Fibroblast of skin of back (primary cell): ENCODE measurements at places on chromosomes 5 and 9.

DNA sequence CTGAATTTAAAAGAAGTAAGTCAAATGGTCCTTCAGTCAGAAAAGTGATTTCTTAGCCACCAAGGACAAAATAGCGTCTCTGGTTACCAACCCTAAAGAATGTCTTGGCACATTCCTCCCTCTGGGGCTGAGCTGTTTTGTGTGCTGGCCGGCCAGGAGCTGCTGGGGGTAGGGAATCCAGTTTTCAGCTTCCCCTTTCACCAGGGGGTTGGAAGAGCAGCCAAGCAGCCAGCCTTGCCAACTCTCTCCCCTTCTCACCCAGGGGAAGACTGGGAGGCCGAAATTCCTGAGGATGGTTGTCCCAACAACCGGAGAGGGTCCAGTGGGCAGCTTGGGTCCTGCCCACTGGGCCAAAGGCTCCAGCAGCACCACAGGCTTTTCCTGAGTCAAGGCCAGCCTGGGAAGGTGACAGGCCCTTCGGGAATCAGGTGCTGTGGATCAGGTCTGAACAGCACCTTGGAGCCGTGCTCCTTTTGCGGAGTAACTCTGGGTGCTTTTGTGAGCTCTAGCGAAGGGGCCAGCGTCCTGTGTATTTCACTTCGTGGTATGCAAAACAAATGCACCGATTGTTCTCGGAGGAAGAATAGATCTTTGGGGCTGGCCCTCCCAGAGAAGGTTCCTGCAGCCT lies 4.2 kb downstream of the WWC1 start:
- DNase-seq: peak; percentile 90

DNA sequence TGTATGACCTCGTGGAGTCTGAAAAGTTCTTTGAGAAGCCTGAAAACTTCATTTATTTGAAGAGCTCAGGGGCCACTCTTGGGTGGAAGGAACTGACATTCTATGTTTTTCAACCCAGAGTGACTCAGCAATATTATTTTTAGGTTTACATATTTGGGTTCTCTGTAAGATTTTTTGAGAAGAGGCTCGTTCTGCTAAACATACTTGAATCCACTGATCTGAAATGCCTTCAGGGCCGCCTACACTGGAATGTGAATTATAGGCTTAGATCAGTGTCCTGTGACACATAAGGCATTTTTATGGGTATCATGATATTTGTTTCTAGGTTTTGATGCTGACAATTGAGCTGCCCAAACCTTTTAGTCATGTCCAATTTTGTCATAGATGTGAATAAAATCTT lies 86.2 kb downstream of the PSAT1 start:
- peak; percentile 85 for DNase-seq

GRCh38 chr9:19485193-19485592 lies 76.4 kb downstream of the ACER2 start:
- DNase-seq: no peak

DNA sequence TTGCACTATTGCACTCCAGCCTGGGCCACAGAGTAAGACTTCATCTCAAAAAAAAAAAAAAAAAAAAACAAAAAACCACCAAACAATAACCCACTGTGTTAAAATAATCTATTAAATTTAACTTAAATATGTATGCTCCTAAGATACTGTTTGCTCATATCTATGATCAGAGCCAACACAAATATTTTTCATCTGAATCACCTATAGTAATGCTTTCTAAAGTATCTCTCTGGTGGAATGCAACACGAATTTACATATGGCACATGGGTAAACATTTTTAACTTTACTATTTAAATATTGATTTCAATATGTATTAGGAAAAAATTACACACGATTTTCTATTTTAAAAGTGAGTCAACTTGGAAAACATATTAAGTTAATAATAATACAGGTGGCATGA lies 196.4 kb downstream of the RFX3 start:
- DNase-seq: peak; percentile 42

DNA sequence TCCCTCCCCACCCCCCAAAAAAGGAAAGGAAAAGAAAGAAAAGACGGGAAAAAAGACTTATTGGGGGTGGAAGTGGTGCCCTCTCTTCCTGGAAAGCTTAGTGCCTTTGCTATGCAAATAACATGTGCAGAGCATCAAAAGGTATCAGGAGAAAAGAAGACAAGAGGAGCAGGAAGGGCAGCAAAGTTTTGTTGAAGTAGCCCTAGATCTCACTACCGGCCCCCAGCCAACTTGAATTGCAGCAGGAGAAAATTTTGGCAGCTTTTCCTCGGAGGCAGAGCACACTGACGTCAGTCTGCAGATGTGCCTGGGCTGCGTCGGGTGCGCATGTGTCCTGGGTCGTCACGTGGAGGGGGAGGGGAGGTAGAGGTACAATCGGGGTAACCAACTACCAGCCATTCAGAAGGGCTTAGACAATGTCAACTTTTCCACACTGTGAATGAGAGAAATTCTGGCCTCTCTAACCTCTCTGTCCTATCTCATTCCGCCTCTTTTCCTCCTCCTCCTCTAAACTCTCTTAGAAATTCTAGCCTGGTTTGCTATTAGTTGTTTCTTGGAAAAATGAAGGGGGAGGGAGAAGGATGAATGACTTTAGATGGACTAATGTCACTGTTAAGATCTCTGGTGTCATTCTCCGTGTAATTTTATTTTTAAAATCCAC lies at the start of gene ADAMTS6:
ADAMTS6 (minus strand) TSS at position 286 of the 661 bp plus-strand sequence. CDS start 8,247 bp downstream, outside the sequence.
- peak; percentile 97 for DNase-seq

DNA sequence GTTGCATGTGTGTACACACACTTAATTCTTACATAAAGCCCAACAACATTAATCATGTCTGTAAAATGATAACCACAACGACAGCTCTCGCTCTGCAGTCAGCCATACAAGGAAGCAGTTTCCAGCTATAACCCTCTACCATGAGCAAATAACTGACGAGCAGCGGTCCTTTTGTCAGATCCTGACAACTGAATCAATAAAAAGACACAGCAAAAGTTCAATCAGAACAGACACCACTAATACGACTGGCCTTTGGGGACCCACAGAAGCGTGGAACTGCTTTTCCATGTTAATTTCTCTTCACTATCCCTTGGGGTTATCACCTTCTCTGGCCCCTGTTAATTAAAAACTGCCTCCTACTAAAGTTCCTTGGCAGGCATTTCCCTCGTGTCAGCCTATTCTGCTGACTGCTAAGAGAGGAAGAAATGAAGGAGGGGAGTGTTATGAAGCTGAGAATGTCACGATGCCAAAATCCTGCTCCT lies 722.8 kb upstream of the GRAMD2B start:
- DNase-seq: peak; percentile 38

GRCh38 chr9:18404434-18405029 lies 69.4 kb upstream of the ADAMTSL1 start:
- no peak for DNase-seq

DNA sequence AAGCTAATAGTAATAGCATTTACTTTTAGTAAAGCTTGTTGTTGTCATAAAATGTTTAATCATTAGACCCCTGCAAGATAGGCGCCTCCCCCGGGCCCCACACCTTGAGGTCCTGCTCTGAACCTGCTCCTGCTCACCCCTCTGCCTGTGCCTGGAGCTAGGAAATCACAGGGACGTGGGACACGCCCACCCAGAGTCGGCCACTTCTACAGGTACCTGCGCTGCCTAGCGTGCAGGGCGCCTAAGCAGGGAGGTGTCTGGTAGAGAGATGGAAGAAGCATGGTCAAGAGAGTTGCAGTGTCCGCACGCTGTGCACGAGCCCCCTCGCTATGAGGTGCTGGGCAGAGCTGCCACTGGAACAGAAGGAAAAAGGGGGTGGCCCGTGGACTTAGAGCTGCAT lies 52.6 kb downstream of the HINT1 start:
- DNase-seq: no peak

DNA sequence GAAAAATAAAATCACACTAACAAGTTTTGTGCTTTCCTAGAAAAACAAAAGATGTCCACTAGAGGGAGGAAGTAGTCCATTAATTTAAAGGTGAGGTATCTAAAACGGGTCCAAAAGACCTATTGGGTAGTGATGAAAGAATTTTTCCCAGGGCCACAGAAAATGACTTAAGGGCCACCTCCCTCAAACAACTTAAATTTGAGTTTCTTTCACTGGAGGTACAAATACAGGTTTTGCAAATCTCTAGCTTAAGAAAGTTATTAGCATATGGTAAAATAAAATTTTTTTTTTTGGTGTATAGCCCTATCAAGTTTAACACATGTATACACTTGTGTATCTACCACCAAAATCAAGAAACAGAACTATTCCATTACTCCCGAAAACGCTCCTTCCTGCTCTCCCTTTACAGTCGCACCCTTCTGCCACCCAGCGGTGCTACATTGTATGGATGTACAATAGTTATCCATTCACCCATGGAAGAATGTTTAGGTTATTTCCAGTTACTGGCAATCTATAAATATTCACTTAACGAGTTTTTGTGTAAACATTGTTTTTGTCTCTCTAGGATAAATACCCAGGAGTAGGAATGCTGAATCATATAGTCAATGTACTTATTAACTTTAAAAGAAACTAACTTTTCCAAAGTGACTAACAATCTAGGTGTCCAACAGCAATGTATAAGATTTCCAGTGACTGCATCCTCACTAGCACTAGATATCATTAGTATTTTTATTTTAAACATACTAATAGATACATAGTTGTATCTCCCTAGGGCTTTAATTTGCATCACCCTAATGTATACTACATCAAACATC lies 21.9 kb downstream of the DEPDC1B start:
- peak; percentile 47 for DNase-seq

GRCh38 chr9:130467316-130467715 lies 22.6 kb downstream of the ASS1 start:
- no peak for DNase-seq

DNA sequence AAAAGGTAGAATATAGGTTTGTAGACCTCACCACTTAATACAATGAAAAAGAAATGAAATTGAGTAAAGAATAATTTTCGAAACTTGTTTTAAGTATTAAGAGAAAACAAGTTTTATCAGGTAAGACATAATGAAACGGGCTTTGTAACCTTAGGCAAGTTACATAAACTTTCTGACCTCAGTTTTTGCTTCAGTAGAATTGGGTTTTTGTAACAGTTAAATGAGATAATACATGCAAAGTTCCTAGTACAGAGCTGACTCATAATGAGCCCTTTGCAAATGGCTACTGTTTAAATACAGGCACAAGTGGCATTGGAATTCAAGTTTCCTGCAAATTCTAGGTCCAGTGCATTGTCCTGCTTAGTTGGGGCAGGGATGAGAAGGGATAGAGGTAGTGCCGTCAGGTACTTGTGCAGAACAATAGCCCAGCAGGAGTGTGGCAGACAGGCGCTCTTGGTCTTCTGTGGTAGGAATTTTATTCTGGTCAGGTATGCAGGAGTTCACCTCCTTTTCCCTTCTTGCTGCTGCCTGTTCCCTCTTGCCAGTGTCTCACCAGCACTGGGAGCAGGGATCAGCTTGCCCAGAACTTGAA lies 203.8 kb downstream of the PBX3 start:
- no peak for DNase-seq

DNA sequence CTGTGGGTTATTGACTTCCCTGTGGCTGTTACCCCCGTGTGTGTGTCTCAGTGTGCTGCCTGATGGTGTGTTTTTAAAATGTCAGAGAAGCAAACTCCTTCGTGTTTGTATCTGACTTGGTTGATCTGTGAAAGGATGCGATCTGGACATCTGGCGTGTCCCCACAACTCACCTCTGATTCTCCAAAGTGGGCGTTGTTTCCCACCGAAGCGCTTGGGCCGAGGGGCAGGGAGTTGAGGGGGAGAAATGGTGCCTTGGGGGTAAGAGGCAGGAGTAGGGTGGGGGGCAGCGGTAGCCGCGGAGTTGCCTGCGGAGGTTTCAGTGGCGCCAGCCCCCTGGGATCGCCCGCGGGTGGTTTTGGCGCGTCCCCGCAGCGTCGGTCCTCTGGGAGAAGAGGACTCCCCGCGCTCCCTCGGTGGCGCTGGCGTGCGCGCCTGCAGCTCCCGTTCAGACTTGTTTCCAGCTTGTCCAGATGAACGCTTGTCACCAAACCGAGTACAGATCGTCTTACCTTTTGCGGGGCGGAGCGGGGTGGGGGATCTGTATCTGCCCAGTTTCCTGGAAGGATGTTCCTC lies 1.1 kb downstream of the MAST4 start:
- peak; percentile 20 for DNase-seq

GRCh38 chr5:135309391-135310327 lies 89.4 kb downstream of the MACROH2A1 start:
- no peak for DNase-seq

- no peak for DNase-seq
Measured at GRCh38 chr9:82722561-82722960, 340.4 kb downstream of the RASEF start.

- peak; percentile 72 for DNase-seq
Measured at GRCh38 chr5:14202462-14202861, 59.3 kb downstream of the TRIO start.
